ENCODE measurements at places on chromosomes 3 and 15.

- no peak for DNase-seq
These were observed 2.5 kb upstream of the GPR176 start for GRCh38 chr15:39922462-39923092.

GRCh38 chr3:183265834-183266417, 12.9 kb downstream of the B3GNT5 start:
- no peak for DNase-seq

DNA sequence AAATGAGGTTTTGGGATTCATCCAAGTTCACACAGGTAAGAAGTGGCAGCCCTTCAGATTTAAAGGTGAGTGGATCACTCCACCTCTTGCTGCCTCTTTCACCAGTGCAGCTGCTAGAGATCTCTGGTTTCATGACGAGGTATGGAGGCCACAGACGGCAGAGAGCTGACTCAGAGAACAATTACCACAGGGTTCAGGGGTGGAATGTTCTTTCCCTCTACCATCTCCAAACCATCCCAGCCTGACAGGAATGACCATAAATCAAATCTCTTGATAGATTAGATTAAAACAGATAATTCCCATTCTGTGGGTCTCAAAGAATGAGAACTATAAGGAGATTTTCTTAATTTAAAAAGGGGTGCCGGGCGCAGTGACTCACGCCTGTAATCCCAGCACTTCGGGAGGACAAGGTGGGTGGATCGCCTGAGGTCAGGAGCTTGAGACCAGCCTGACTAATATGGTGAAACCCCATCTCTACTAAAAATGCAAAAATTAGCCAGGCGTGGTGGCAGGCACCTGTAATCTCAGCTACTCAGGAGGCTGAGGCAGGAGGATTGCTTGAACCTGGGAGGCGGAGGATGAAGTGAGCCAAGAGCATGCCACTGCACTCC, 174.2 kb upstream of the ATP11B start:
- no peak for DNase-seq

- DNase-seq, result no peak
These were observed 204.8 kb downstream of the MECOM start for GRCh38 chr3:169458752-169459151.

DNA sequence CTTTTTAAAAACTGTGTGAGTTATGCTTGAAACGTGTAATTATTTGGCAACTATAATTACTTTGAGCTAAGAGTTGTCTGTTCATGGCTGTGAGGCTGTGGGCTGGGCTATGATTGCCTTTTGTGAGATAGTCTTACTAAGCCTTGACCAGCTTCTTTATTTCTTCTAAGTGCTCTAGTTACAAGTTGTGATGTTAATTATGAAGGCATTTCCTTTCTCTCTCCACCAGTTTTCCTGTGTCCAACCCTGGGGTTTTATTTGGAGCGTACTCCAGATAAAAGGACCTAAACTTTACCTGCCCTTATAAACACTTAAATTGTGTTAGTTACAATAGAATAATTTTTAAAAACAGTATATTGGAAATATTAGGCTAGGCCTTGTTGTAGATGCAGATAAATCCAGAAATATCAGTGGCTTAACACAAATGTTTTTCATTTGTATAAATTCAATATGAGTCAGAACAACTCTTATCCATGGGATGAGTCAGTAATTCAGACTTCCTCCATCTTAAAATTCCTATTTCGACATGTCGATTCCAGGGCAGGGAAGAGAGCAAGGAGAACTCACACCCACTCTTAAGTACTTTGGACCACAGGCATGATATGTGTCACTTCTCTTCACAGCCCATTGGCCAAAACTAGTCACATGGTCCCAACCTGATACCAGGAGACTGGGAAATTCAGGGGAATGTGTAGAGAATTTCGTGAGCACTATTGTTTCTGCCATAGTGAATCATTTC, 17.0 kb downstream of the TMEM62 start:
- no peak for DNase-seq
